ENCODE measurements at places on chromosomes 2 and 18.
A peak's percentile ranks its signal among the peaks of the same experiment; 100 is the strongest.

- no peak for DNase-seq
Observed at GRCh38 chr18:8686611-8687010, 18.7 kb upstream of the MTCL1 start.

- no peak for DNase-seq
Observed at GRCh38 chr2:85992611-85993010, 103.8 kb upstream of the ST3GAL5 start.

DNA sequence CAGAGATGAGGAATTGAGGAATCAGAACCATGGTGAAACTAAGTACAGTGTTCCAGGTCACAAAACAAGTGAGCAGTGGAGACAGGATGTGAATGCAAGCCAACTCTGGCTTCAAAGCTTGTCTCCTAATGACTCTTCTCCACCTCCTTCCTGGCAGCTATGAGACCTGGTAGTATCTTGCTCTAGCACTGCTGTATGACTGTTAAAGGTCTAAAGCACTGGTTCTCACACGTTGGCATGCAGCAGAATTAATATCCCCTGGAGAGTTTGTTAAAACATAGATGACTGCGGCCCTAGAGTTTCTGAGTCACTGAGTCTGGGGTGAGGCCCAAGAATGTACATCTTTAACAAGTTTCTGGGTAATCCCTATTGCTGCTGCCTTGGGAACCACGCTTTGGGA lies 63.3 kb downstream of the SUCLG1 start:
- DNase-seq, result no peak

DNA sequence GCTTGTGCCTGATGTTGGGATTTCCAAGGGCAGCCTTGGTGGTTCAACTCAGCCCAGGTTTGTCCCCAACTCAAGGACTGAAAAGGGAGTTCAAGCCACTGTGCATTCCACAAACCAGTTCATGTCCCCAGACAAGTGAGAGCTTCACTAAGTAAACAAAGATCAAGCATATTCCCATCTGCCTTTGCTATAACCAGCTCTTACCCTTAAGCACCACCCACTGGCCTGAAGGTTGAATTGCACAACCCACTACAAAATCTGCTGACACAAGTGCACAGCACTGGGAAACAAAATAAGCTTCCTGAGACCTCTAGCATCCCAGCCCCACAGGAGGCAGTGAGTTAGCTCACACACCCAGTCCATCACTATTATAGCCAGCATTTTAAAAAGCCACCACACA lies 516.7 kb downstream of the NR4A2 start:
- no peak for DNase-seq

DNA sequence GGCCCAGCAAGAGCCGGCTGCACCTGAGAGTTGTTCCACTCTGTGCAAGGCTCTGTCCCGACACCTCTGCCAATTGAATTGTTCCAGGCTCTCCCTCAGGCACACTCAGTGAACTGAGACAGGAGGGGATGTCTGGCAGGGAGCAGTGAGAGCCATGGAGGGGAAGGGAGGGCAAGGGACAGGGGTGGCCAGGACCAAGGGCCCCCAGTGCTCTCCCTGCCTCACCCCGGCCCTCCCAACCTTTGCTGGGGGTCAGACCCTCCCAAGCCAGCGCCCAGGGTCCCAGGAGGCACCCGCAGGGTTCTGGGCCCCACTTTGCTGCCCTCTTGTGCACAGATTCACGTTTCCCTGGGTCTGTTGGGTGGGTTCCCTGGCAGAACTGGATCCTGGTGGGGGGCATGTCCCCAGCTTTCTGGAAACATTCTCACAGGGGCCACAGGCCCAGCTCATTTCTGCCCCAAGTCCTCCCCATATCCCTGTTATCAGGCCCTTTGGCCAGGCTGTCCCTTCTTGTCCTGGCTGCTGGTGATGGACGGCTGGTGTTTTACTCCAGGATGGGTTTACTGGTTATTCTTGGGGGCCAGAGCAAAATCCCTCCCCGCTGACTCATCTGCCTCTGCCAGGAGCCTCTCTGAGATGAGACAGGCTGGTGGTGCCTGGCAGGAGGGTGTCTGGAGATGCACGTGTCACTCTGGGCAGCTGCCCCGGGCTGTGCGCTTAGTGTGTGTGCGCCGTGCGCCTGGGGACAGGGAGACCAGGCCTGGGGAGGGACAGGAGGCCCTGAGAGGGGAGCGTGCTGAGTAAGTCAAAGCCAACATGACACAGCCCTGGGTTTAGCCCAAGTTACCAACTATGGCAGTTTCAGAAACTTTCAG lies 136.5 kb upstream of the CTDP1 start:
- no peak for DNase-seq

DNA sequence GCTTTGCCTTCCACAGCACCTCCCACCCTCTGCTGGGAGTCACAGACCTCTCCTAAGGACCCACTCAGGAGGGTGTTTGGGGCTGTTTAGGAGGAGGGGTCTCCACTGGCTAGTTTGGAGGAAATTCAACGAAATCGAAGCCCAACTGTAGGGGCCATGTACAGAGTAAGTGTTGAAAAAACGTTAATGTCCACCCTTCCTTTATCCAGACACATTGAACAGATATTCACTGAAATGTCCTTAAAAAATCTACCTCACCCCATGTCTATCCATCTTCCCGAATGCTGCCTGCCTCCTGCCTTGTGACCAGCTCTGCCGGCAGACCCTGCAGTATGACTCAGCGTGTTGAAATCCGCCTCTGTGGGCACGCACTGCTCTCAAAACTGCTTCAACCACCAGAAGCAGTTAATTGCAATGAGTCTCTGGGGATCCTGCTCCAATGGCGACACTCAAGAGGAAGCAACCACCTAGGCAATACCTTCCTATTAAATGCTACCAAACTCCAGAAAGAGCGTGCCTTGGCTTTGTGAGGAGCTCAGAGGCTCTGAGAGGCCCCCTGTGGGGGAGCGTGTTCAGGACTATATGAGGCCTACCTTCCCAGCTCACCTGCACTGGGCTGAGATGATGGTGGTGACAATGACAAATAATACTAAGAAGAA lies 61.4 kb upstream of the RTN4 start:
- DNase-seq, result no peak

GRCh38 chr18:8705238-8705960 lies at the start of gene MTCL1:
MTCL1 (plus strand) TSS chr18:8705556; CDS start chr18:8705661, 105 bp downstream.
- peak; percentile 46 for DNase-seq

GRCh38 chr2:67374949-67375348 lies 22.2 kb upstream of the ETAA1 start:
- no peak for DNase-seq

DNA sequence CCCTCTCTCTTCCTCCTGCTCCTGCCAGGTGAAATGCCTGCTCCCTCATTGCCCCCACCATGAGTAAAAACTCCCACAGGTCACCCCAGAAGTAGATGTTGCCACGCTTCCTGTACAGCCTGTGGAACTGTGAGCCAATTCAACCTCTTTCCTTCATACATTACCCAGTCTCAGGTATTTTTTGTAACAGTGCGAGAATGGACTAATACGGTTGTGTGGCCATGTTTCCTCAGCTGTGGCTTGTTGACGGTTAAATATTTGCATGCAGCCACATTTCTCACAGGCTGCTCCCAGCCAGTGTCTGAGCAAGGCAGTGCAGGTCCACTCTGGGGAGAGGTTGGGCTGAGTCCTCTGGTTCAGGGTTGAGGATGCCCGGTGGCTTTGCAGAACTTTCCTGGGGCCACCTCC lies 27.8 kb upstream of the COPS8 start:
- DNase-seq, result no peak

GRCh38 chr18:33116376-33116775 lies 324.1 kb downstream of the CCDC178 start:
- no peak for DNase-seq

- no peak for DNase-seq
Observed at GRCh38 chr2:60546756-60547420, 6.6 kb downstream of the BCL11A start.

GRCh38 chr18:7561909-7562460 lies 5.1 kb upstream of the PTPRM start:
- no peak for DNase-seq

DNA sequence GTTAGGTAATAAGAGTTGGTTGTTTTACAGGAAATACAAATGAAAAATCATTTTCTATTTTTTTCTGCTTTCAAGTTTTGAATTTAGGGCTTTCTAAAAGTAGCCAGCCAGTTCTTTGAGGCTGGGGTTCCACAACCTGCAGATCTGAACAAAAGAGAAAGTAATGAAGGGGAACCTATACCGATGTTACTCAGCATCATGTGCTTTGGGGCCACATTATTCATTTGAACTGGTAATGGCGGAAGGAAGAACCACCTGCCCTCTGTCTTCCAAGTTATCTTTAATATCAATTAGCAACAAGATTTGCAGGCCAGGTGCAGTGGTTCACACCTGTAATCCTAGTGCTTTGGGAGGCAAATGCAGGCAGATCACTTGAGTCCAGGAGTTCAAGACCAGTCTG lies 12.9 kb upstream of the MRO start:
- DNase-seq, result no peak

GRCh38 chr2:238117199-238118154 lies 17.3 kb downstream of the ESPNL start:
- DNase-seq, result no peak

DNA sequence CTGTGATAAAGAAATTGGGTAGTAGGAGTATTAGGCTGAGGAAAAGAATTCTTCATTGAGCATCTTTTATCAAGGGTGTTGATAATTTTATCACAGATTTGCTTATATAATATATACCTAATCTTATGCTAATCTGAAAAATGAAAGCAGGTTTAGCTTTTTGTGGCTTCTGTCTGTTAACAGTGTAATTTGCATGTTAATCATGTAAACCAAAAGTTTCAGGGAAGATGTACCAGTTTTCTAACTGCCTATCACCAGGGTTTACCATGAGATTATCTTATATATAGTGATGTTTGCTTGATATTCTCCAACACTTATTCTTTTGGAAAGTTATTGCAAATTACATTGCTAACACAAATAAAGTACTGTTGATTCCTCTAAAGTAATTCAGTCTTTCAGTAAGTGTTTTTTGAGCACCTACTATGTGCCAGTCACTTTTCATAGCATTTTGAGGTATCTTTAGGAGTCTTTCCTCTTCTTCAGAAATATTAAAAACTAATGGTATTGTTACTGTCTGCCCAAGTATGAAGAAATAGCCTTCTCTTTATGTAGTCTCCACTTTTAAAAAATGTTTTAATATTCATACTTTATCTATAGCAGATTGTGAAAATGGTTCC lies 41.6 kb downstream of the GCC2 start:
- DNase-seq, result no peak

DNA sequence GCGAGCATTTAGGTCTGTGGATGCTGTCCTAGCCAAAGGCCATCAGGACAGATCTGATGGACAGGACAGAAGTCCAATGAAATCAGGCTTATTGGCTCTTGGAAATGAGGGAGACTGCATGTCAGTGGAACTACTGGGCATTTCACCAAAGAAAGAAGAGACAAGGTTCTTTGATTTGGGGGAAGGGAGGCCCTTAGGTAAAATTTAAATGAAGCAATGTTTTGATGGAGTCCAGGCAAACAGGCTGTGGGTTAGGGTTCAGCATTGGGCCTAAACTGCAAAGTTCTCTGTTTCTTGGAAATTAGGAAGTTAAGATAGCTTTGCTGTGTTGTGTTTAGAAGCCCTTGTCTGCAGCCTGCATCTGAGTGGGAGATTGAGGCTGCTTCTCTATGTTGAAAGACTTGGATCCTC lies 31.6 kb upstream of the RNF149 start:
- DNase-seq, result no peak

DNA sequence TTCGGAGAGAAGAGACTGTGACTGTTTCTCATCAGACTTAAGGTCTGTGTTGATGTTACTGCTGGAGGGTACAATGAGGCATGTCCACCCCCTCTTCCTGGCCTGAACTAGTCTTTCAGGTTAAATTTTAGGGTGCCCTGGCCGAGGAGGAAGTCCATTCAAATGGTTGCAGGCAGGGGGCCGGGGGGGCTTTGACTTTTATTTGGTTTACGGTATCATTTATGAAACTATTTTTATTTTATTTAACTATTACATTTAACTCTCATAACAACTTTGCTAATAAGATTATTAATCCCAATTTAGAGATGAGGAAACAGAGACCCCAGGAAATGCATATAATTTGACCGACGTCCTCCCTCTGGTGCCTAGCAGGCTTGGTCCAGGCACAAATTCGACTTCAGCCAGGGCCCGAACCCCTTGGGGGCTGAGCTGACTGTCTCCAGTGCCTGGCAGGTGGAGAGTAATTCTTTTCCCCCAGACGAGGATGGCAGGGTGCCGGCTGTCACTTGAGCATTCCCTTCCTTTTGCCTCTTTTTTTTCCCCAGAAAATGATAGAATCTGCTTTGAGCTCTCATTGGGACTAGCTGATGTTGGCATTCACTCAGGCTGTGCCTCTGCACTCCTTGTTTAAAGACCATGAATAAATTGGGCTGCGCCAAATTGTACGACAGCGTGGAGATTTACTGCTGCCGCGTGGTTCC lies 255.3 kb upstream of the SALL3 start:
- DNase-seq, result no peak

GRCh38 chr2:171718720-171719119 lies 31.5 kb downstream of the DYNC1I2 start:
- no peak for DNase-seq

DNA sequence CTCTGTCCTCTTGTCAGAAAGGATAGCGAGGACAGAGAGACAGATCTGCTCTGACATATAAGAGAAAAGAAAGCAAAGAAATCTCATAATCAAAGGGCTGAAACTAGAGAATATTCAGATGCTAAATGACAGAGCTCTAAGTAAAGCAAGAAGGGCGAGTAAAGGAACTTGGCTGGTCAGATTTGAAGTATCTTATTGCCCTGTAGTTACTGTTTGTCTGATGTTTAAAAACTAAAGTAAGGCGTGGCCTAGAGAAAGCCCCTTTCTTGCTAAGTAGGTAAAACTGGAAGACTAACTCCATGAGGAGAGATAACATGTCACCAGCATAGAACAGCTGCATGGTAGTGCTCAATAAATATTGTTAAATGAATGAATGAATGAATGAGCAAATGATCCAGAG lies 70.0 kb downstream of the CRACDL start:
- no peak for DNase-seq

DNA sequence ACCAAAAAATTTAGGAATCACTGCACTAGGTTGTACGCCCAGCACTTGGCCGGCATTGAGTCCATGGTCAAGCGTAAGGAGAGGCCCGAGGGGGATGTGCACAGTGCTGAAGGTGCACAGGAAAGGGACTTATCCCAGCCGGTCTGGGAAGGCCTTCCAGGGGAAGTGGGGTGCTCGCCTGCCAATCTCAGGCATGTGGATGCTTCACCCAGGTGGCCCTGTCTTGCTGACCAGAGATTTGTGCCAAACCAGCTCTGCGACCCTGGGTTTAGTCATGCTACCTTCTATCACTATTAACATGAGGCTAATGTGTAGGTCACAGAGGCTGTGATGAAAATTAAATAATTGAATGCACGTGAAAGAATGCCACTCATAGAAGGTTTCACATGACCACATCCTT lies 1.7 kb upstream of the ITM2C start:
- no peak for DNase-seq

DNA sequence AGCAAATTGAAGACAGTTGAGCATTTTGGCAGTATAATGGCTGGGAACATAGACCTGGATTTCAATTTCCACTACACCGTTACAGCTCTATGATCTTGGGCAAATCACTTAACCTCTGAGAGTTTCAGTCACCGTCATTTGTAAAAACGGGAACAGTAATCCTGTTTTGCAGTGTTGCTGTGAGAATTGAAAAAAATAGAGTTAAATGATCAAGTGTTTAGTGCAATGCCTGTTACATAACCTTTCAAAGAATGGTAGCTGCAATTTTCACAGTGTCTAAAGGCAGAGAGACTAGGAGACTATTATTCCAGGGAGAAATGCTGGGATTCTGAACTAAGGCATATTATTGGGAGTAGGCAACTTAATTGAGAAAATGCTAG lies 2.0 kb downstream of the AGPS start:
- no peak for DNase-seq

GRCh38 chr2:219452361-219453317 lies 18.0 kb downstream of the SPEG start:
- DNase-seq, result no peak

- DNase-seq, result no peak
Observed at GRCh38 chr18:79374408-79375171, 21.1 kb upstream of the NFATC1 start.

Measured in SW 1271 (cell line).